Naive thymus-derived CD8-positive, alpha-beta T cell (primary cell): ENCODE measurements at places on chromosomes 2 and 18. TPM values are rescaled to one million over a fixed set of nuclear protein-coding genes. Genes with fewer than 3 reads are reported as not detected.

The HOXD12 gene
- not detected for total RNA-seq

The STARD6 gene
- total RNA-seq, result not detected

The CCDC141 gene
- 26.8 TPM for total RNA-seq

The FSHR gene
- total RNA-seq, result not detected

- DNase-seq, result no peak
These were observed 48.7 kb upstream of the FZD7 start for GRCh38 chr2:201984800-201985525.

DNA sequence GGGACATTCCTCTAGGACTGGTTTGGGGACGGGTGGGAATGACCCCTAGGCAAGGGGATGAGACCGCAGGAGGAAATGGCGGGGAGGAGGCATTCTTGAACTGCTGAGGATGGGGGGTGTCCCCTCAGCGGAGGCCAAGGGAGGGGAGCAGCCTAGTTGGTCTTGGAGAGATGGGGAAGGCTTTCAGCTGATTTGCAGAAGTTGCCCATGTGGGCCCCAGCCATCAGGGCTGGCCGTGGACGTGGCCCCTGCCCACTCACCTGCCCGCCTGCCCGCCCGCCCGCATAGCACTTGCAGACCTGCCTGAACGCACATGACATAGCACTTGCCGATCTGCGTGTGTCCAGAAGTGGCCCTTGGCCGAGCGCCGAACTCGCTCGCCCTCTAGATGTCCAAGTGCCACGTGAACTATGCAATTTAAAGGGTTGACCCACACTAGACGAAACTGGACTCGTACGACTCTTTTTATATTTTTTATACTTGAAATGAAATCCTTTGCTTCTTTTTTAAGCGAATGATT lies 4.9 kb downstream of the INHBB start:
- no peak for DNase-seq

DNA sequence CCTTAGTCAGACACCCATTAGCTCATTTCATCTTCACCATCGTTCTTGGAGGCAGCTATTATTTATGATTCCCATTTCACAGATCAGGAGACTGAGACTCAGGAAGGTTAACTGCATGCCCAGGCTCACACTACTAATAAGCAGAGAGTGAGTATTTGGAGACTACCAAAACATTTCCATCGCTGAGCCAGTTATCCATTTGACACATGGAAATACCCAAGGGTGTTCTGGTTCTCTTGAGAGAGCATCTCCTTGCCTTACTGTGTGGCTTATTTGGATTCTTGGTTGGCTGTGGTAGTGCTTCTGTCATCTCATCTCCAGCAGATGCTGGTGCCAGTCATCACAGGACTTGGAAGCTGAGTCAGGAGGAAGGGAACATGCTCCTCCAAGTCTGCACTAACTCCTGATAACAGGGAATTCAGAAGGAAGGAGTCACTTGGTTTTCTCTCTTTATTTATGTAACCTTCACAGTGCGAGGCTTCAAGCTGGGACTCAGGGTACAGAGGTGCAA lies 55.2 kb downstream of the RASGRP3 start:
- no peak for DNase-seq

- no peak for DNase-seq
These were observed 139.6 kb upstream of the CTAGE1 start for GRCh38 chr18:22557168-22557941.

DNA sequence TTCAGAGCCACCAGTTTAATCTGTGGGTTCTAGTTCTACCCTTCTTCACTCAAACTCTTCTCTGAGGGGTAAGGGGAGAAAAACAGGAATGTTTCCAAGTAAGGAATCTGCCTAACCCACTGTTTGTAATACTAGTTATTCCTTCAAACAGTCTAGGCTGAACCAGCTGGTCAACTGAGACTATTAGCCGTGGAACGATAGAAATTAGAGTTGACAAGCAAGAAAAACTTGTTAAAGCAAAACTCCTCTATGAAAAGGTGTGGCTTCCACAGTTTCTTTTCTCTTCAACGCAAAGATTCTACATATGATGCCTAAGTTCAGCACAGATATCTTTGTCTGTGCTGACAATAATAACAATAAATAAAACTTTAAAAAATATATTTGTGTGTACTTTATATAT lies 11.5 kb downstream of the PAIP2B start:
- no peak for DNase-seq

GRCh38 chr2:70991142-70991541 lies 3.5 kb downstream of the TEX261 start:
- DNase-seq, result no peak

- no peak for DNase-seq
These were observed 277.7 kb upstream of the ERBB4 start for GRCh38 chr2:212816267-212816666.

GRCh38 chr2:95342556-95343320 lies 45.6 kb downstream of the KCNIP3 start:
- no peak for DNase-seq

DNA sequence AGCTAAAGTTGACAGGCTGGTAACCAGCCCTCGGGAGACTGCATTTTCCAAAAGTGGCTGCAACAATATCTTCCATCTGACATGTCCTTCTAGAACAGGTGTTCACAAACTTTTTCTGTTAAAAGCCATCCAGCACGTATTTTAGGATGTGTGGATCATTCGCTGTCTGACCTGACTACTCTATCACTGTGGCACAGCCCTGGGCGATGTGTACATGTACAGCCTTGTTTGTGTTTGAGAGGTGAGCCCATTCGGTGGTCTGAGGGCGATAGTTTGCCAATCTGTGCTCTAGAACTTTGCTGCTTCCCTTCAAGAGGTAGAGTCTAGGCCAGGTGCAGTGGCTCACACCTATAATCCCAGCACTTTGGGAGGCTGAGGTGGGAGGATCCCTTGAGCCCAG lies 166.2 kb downstream of the TGIF1 start:
- DNase-seq, result no peak

GRCh38 chr2:656676-657075 lies 20.5 kb downstream of the TMEM18 start:
- DNase-seq, result no peak

DNA sequence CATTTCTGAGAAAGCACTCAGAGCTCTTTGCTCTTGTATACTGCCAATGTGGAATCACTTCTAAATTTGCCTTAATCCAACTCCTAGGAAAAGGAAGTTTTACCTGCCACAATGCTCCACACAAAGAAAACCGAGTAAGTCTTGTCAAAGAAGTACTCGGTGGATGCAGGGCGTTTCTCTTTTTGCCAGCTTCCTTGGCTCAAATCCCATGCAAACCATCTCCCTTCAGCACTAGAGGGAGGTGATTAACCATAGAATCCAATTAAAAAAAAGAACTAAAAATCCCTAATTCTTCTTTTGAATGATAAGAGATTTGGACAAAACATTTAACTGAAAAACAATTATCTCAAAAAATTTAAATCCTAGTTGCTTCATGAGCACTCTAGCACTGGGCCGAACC lies 129.0 kb downstream of the RPRM start:
- DNase-seq, result no peak

GRCh38 chr2:25043241-25043867 lies 1.5 kb downstream of the EFR3B start:
- peak; percentile 5 for DNase-seq
